Amniotic stem cell (primary cell): ENCODE measurements at places on chromosomes 13 and 19.
A peak's percentile ranks its signal among the peaks of the same experiment; 100 is the strongest.

DNA sequence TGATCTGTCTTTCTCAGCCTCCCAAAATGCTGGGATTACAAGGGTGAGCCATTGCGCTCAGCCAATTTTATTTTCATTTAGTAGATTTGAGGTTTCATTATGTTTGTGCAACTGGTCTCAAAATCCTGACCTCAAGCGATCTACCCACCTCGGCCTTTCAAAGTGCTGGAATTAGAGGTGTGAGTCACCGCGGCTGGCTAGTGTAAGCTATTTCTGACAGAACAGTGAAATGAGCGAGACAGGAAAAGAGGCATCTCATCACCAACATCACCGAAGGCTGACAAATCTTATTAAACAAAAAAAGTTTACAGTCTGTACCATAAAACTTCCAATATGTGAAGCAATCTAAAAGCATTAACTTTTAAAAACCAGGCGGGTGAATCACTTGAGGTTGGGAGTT, 12.2 kb upstream of the ZNF888 start:
- no peak for DNase-seq

GRCh38 chr19:45364696-45365095, 5.7 kb downstream of the ERCC2 start:
- no peak for DNase-seq

DNA sequence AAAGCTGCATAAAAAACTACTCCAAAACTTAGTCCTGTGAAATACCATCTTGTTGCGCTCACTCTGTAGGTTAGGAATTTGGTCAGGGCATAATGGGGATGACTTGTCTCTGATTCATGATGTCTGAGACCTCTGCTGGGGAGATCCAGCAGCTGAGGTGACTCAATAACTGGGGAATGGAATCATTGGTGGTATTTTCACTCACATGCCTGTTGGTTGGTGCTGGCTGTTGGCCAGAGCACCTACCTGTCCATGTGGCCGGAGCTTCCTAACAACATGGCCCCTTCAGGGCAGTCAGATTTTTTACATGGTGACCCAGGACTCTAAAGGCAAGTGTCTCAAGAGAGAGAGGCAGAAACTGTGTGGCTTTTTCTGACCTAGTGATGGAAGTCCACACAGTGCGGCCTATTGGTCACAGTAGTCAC, 7.4 kb upstream of the ESD start:
- DNase-seq = peak; percentile 66

DNA sequence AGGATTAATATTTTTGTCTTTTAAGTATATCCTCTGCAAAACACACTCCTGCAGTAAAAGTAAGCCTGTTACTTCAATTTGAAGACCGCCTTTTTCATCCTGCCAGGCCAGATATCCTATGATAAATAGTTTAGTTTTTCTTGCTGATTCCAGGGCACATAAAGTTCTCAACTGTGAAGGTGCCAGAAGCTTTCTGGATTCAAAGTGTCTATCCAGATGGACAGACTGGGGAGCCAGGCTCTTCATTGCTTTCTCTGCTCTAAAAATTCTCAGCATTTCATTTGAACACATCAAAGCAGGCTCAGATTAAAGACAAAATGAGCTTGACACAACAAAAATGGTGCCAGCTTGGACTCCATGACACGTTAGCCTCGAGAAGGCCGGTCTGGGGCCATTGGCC, 53.6 kb upstream of the UBL3 start:
- DNase-seq = no peak

- no peak for DNase-seq
Measured at GRCh38 chr19:55504252-55504603, 16.0 kb downstream of the SSC5D start.

GRCh38 chr13:114177245-114178010, 1.6 kb upstream of the CFAP97D2 start:
- DNase-seq = no peak

GRCh38 chr13:104002216-104002615, 936.0 kb upstream of the SLC10A2 start:
- no peak for DNase-seq

GRCh38 chr19:14476673-14477401, 1.7 kb upstream of the PTGER1 start:
- no peak for DNase-seq

- no peak for DNase-seq
Measured at GRCh38 chr13:107834717-107835116, 380.6 kb downstream of the LIG4 start.

- DNase-seq = no peak
Measured at GRCh38 chr13:54078271-54078870, 1049.8 kb downstream of the OLFM4 start.

GRCh38 chr19:1513499-1514294, 878 bp upstream of the ADAMTSL5 start:
- no peak for DNase-seq

DNA sequence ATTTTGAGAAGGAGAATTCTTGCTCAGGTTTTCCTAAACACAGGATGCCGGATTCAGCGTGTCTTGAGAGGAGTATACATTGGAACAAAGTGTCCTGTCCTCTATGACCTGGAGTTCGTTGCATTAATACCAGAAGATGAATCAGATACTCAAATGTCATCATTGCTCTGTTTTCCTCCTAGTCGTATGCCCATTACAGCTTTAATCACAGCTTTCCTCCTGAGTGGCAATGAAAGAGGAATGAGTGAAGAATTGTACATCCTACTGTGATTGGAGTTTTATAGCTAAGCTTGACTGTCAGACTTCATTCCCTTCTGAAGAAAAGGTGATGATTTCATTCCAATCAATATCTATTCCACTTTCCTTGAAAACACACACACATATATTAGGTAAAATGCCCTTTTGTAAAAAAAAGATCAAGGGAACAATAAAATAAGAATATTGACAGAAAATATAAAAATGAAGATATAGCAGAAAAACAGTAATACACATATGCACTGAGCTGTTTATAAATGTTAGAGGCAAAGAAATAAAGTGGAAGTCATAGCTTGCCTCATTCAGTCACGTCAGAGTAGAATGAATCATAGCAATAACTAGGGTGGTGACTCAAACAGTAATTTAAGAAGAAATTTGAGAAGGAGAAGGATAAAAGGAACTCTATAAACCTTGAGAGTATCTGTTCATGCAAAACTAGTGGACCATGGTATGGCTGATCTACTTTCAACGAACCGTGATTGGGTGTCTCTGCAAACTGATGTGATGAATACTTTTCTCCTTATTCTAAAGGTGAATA, 501.5 kb downstream of the SUCLA2 start:
- DNase-seq = peak; percentile 56

GRCh38 chr19:17242431-17243208, 3.1 kb downstream of the NR2F6 start:
- no peak for DNase-seq

DNA sequence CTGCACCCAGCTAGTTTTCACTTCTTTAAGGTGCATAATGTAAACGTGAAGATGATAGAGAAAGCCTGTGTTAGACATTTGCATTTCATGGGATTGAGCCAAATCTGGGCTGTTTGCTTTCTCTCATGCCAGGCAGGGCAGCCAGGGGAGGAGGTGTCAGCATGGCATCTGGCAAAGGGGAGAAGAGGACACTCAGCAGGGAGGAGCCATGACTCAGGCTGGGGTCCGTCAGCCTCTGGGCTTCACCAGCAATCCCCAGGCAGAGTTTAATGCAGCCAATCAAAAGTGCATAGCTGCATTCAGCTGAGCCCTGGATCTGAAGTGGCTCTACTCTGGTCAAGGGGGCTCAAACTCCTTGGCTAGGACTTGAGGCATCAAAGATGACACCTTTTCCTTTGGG, 23.5 kb downstream of the EBPL start:
- DNase-seq = no peak

GRCh38 chr13:54733639-54734038, 1705.0 kb downstream of the OLFM4 start:
- no peak for DNase-seq

DNA sequence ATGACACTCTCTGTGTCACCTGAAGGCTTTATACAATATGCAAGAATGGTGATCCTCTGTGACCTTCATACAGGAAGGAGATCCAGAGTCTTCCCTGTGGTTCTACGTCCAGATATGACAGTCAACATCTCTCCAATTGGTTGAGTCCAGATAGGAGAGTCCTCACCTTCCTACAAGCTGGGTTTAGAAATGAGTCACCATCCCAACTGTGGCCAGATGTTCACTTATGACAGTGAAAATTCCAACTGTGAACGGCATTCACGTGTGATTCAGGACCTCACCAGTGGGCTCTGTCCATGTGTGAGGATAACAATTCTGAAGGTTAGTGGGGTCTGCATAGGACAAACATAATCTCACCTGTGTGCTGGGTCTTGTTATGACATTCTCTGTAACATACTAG, 52.5 kb upstream of the ZNF728 start:
- no peak for DNase-seq

DNA sequence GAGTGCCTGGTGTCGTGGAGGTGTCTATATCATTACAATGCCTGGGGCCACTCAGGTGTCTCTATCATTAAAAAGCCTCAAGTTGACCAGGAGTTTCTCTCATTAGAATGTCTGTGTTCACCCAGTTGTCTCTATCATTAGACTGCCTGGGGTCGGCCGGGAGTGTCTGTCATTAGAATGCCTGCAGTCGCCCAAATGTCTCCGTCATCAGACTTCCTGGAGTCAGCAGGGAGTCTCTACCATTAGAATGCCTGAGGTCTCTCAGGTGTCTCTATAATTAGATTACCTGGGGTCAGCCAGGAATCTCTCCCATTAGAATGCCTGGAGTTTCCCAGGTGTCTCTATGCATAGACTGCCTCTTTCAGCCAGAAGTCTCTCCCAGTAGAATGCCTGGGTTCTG, 1477.6 kb downstream of the UQCRFS1 start:
- no peak for DNase-seq

- peak; percentile 59 for DNase-seq
Measured at GRCh38 chr13:107883561-107884175, 331.7 kb downstream of the LIG4 start.

- no peak for DNase-seq
Measured at GRCh38 chr13:65342541-65343337, 1887.4 kb downstream of the PCDH9 start.

- no peak for DNase-seq
Measured at GRCh38 chr19:55493645-55494171, 5.5 kb downstream of the SSC5D start.

- no peak for DNase-seq
Measured at GRCh38 chr19:9039728-9040127, 29.5 kb upstream of the MUC16 start.

GRCh38 chr19:46579361-46579879, 21.7 kb upstream of the CALM3 start:
- DNase-seq = no peak

DNA sequence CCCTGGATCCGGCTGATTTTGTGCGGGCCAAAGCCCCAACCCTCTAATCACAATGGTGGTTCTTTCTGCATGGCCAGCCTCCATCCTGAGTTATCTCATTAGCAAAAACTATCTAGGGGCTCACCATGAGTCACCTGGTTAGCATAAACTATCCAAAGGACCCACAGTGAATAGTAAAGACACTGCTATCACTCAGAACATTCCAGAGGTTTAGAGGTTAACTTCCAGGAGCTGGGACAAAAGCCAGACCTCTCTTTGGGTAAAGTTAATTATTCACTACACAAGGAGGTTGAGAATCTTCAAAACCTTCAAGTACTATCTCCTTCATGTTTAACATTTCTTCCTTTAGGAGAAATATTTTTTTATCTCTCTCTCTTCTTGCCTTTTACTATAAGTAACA, 18.8 kb upstream of the PPP5C start:
- DNase-seq = no peak

- DNase-seq = no peak
Measured at GRCh38 chr13:59690857-59691500, 472.7 kb downstream of the DIAPH3 start.
